ENCODE measurements at places on chromosomes 5 and 9.

DNA sequence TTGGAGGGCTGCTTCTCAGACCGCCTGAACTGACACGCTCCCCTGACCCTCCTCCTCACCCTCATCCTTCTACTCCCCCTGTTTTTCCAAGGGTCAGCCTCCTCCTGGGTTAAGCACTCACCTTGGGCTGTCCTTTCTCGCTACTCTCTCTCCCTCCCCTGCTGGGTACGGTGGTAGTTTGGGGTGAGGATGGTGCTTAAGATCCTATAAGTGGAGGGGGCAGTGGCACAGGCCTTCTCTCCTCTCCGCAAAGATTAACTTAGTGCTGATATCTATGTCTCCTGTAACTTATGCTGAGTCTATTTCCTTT, 159.7 kb downstream of the SNCAIP start:
- DNase-seq = no peak

GRCh38 chr5:78562714-78563330, 85.8 kb downstream of the LHFPL2 start:
- DNase-seq = no peak

- no peak for DNase-seq
Observed at GRCh38 chr5:168120401-168121137, 170.9 kb upstream of the WWC1 start.

DNA sequence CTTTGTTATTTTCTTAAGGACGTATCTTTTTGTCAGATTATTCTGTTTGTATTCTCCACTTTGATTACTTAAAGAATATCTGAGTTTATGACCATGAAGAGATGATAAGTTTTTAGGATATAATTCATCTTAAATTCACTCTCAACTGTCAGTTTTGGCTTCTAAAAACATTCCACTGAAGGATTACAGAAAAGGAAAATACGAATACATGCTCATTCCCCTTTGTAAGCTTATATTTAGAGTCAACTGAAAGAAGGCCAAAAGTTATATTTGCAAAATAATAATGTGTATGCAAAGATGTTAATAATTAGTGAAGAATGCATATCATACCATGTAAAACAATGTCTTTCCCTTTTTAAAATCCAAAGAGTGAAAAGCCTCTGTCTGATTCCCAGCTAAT, 52.5 kb downstream of the ZNF474 start:
- DNase-seq = no peak

GRCh38 chr9:128335161-128335560, 5.2 kb upstream of the SLC27A4 start:
- DNase-seq = no peak

DNA sequence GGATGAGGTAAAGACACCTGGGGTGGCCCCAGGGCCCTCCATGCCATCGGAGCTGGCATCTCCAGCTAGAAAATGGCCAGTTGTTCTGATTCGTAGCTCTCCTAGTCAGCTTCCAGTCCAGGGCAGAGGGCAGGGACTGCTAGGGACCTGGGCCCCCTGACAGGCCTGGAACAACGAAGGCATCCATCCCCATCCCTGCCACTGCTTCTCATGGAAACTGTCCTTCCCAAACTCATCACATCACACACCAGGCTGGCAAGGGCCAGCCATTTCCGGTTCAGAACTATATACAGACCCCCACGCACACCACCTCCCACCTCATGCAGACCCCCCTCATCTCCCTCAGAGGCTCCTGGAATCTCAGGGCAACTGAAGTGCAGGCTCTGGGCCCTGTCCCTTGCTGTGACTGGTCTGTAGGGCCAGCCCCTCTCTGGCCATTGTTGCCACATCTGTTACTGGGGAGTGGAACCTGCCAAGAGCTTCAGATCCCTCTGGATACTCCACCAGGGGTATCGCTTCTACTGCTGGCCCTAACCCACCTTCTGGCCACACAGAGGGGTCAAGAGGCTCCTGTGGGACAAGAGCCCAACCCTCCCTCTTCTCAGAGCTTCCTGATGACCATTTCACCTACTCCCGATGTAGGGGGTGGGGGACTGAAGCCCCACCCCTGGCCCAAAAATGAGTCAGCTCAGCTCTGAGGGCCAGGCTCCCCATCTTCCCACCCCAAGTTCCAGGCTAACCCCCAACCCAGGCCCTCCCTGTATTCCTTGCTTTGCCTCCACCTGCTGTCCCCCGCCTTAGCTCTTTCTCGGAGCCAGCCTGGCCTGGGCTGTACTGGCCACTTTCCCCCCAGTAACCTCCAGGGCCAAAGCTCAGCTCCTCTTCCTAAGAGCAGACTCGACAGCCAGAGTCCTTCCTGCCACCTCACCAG, 1.2 kb upstream of the MZB1 start:
- no peak for DNase-seq

DNA sequence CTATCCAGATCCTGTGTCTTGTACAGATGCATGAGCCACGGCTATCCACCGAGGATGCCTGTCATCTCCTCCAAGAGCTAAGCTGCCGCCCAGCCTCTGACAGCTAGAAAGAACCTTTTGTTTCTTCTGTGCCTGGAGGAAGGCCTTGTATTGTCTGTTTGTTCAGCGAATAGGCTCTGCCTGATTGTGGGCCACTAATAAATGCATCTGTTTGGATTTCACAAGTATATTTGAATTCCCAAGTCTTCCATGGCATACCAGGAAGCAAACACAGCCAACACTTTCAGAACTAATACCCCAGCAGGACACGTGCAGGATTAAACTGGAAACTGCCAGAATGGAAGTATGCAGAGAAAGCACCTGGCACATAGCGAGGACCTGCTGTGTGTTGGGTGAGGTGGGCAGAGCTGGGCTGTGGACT, 92.7 kb upstream of the NEURL1B start:
- no peak for DNase-seq

DNA sequence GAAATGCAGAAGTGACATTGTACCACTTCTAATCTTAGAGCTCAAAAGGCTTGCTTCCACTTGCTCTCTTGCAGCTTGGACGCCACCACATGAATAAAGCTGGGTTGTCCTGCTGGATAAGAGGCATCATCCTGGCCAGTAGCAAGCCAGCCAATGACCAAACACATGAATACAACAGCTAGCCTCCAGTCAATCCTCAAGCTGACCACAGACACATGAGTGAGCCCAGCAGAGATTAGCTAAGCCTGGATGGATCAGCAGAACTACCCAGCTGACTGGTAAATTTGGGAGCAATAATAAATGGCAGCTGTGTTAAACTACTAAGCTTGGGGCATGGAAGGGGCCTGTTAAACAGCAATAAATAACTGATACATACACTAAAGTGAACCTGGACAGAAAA, 121.1 kb upstream of the SLC12A2 start:
- no peak for DNase-seq

DNA sequence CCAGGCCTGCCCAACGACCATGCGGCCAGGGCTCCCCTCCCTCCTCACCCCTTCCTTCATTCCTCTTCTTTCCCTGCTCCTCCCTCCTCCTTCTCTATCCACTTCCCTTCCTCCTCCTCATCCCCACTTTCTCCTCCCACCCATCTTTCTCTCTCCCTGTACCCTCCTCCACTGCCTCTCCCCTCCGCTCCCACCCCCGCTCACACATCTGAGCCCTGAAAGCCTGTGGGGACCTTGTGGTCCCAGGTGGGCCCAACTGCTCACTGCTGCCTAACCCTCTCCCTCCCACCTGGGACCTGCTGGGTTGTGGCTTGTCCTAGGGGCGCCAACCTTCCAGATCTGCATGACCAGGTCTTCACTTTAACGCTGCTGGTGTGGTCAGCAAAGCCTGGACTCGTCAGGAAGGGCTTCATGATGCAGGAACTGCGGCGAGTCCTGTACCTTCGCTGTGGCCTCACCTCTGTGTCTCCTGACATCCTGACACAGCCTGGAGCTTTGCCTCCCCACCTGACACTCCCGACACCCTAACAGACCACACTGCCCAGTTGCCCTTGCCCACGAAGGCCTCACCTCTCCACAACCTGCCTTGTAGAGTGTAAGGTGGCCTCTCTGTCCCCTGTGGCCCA, 34.6 kb downstream of the C5orf15 start:
- no peak for DNase-seq

GRCh38 chr9:7976167-7976755, 176.7 kb upstream of the DMAC1 start:
- DNase-seq = no peak

GRCh38 chr9:10674586-10674985, 61.8 kb upstream of the PTPRD start:
- DNase-seq = no peak

DNA sequence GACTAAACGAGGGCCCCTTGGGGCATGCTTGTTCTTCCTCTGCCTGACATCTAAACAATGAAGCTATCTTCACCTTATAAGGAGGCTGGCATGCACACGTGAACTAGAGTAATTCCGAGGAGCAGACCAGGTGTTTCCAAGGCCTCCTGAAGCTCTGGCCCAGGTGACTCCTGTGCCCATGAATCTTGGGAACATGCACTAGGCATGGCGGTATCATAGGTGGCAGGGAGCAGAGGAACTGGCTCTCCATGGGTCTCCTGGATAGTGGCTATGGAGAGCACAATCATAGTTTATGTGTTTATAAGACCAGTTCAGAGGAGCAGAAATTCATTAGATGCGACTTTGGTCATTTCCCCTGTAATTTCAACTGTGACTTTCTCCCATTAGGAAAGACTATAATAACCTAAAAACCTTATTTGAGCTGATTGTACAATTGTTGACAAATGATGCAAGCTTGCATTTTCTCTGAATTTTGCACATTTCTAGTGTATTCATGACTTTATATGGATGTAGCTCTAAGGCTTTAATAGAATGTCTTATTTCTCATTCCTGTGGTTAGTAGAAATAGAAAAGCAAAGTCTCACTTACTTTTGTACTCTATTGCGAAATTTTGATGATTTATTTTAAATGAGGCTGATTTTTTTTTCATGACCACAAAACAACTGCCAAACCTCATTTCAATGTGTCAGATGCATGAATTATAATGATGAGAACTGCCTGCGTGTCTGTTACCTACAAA, 135.3 kb upstream of the RPS23 start:
- no peak for DNase-seq

- DNase-seq = no peak
Observed at GRCh38 chr5:173901705-173902104, 13.6 kb downstream of the CPEB4 start.

DNA sequence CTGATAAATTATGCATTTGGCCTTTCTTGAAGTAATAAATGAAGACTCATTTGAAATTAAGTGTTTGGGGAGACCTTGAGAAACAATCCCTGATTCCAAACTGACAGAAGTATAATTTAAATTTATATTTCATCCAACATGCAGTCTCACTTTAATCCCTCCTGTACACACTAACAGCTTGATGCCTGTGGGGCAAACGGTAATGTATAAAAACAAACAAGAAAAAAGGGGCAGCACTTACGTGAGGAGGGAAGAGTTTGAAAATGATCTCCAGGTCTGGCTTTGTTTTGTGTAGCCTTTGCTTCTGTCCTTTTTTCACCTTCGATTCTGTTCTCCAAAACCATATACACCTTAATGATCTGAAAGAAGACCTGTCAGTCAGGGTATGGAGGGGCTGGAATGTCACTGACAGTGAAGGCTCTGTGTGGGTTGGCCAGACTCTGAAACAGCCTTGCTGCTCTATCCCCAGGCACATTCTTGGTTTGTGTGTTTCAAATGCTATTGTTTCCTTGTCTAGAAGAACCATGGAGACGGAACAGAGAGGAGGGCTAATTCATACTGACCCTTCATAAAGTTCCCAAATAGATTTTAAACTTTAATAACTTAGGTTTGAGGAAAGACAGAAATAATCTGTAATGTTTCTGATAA, 338.2 kb upstream of the WWC1 start:
- DNase-seq = no peak

DNA sequence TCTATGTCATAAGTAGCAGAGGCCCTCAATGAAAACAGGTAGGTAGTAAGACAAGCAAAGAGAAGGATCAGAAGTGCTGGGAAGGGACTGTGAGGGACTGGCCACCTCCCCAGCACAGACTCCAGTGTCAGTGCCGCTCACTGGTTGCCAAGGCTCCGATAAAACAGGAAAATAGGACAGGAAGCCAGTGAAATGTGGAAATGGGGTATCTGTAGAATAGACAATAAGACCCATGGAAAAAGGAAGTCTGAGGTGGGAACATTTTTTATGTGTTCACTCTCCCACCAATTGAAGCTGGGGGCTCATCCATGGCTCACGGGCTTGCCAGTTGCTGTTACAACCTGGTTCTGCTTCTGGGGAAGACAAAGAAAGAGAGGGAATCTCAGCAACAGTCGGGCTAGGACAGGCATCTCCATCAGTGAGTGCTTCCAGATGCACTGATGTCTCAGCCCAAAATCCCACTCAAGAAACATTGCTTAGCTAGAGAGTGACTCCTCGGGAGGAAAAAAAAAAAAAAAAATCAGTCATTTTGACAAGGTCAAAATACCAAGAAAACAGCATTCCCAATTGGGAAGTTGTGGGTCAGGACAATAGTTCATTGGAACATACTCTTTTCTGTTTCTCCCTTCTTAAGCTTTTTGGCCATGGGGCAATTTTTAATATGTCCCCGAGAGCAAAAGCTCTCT, 27.6 kb upstream of the NFIB start:
- no peak for DNase-seq

DNA sequence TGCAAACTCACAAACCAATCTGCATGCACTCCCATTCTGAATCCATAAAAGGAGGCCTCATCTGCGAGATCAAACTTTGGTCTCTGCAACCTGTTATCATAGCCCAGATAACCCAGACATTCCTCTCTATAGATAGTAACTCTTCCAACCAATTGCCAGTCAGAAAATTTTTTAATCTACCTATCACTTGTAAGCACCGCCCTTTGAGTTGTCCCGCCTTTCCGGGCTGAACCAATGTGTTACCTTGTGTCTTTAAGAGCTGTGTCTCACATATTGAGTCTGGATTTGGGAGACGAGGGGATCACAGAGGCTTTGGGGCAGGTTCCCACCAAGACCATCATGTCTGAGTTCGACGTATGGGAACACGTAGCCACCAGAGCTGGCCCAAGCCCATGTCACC, 91.1 kb upstream of the PPP1R26 start:
- DNase-seq = no peak

DNA sequence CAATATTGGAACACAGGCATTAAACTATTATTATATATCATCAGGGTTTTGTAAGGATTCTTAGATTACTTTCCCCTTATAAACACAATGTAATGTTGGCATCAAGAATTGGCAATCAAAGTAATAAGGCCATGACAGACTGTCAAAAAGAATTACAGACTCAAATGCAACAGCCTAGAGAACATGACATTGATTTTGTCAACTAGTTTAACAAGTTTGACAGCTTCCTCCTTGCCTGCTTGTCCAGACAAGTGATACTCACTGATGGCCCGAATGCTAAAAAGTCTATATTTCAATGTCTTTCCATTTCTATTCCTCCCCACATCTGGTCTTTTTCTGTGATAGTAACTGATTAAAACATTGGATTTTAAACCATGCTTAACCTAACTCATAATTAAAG, 6.4 kb upstream of the ANKRD31 start:
- no peak for DNase-seq

GRCh38 chr5:67510204-67510603, 313.6 kb upstream of the CD180 start:
- DNase-seq = no peak

DNA sequence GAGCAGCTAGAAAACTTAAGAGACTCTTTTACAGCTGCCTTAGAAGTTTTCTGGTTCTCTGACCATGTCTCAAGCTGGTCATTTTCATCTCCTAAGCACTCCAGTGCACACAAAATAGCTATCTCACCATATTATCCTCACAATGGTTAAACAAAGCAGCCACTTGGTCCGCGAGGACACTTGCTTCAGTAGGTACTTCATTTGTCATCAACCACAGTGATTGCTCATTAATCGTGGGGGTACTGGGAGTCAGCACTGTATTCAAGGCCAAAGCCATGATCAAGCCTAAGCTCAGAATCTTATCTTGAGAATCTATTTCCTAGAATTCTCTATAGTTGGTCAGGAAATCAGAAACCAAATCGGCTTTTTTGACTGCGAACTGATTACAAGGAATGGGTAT, 2.9 kb downstream of the ARL14EPL start:
- no peak for DNase-seq

Data from amygdala (tissue), 56 donors.